ENCODE measurements at places on chromosomes 6 and 20. TPM values are rescaled to one million over a fixed set of nuclear protein-coding genes. Genes with fewer than 3 reads are reported as not detected.

GRCh38 chr6:170012037-170012330, 260.6 kb downstream of the ERMARD start:
- no peak for DNase-seq

DNA sequence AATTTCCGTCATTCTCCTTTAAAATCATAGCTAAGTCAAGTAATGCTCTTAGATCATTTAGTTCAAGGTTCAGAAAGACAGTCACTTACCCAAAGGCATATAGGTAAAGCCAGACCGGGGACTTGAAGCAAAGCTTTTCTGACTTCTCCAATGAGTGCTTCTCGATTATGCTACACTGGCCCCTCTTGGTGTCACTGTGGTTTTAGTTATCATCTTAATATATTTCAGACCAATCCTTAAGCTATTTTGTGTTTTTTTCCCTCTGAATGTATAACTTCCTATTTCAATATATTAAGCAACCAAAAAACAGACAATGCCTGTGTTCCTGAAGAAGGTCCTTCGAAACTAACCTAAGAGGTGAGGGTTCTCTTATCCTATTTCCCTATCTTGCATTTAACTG, 3.9 kb downstream of the PRDM1 start:
- DNase-seq = no peak

GRCh38 chr6:125194941-125195340, 41.4 kb downstream of the TPD52L1 start:
- no peak for DNase-seq

DNA sequence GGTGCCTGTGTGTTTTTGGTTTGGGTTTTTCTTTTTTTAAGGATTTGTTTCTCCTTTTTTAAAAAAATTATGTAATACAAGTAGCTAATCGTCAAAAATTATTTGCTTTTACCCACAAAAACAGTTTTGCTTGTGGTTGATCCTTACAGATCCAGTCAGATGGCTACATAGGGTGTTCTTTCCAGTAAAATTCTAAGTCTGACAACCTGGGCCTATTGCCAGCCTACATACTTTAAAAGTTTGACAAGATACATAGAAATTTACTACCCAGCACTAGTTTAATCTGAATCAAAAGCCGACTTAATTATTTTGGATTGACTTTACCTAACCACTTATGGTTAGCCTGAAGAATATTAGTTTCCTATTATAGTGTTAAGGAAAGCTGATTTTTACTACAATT, 2.1 kb upstream of the SOX4 start:
- no peak for DNase-seq

GRCh38 chr20:58623579-58624473, 27.3 kb upstream of the STX16 start:
- no peak for DNase-seq

- no peak for DNase-seq
Observed at GRCh38 chr6:46219661-46220060, 48.9 kb upstream of the ENPP5 start.

GRCh38 chr20:24724982-24725533, 224.0 kb upstream of the CST7 start:
- DNase-seq = no peak

DNA sequence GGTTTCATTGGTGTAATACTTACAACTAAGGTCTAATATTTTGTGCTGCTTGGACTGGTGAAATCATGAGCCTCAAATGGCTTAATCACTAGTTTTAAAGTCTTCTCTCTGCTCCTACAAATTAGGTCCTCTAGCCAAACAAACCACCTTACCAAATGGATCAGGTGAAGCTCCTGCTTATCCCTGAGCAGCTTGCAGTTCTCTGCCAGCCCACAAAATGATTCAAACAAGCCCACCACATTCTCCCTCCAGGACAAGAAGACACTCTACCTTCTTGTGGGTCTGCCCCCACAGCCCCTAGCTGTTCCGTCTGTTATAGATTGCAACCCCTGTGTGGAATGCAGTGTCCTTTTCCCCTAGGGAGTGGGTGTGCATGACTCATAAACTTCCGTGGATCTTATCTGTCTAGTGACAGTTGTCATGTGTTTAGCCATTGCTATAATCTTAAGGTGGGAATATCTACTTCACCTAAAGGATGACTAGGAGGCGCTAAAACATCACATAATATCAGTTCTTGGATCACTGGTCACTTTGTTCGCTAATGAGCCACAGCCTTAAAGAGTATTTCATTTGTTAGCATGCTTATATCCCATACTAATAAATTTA, 940.5 kb upstream of the MANEA start:
- DNase-seq = no peak

GRCh38 chr20:48782053-48782452, 45.7 kb downstream of the PREX1 start:
- DNase-seq = no peak

GRCh38 chr6:134288538-134289203, 29.2 kb downstream of the SGK1 start:
- no peak for DNase-seq

DNA sequence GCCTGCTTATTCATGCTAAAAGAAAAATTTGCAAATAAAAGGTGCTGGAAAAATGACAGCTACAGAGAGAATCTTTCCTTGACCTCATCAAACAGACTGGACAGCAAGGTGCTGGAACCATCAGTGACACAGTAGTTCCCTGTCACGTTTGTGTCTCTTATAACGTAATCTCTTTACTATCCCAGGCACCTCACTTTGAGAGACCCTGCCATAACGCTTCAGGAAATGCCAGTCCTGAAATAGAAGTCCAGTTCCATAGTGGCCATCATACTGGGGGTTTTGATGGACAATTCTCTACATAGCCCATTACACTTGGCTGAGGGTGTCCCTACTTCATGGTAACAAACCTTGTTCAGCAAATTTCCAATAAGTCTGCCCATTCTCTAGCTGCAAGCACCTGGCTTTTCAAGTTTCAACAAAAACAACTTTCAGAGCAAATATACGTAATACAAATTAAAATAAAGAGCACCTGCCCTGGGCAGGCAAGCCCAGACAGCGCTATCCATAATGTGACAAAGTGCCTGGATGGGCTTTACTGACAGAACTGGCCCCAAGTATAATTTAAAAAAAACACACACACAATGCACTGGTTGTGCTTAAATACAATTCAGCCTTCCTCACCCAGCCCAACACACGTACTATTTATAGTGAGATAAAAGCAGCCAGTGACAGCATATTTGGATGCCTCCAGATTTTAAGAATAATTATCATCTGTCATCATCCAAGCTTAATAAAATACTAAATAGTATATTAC, 38.7 kb downstream of the CNKSR3 start:
- DNase-seq = no peak

- no peak for DNase-seq
Observed at GRCh38 chr6:160427312-160428068, 79.3 kb downstream of the SLC22A3 start.

- DNase-seq = no peak
Observed at GRCh38 chr20:2051946-2052345, 49.7 kb upstream of the STK35 start.

- no peak for DNase-seq
Observed at GRCh38 chr6:21715180-21715579, 121.6 kb downstream of the SOX4 start.

DNA sequence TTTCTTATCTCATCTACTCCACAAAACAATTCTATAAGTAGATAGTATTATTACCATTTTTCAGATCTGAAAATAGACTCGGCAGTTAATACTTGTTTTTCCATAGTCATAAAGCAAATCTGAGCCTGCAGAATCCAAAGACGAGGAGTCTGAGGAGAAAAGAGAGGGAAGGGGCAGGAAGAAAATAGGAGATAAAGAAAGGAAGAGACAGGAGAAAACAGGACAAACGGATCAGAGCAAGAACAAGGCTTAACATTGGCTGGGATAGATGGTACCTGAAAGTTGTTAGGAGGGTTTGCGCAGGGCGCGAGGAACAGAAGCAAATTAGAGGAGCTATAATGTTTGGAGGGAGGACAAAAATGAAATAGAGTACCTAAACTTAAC, 639 bp upstream of the PPIL1 start:
- DNase-seq = no peak

Gene LY6G6F
- 0.81 TPM for polyA plus RNA-seq

Gene MYBL2
- polyA plus RNA-seq = 30.8 TPM

Gene KIAA0408
- polyA plus RNA-seq = 3.5 TPM

Gene NXT1
- 17.4 TPM for polyA plus RNA-seq

Measured in left renal cortex interstitium (tissue), 4 donors.